GM23338 (cell line): ENCODE measurements at places on chromosomes 7 and 10.

DNA sequence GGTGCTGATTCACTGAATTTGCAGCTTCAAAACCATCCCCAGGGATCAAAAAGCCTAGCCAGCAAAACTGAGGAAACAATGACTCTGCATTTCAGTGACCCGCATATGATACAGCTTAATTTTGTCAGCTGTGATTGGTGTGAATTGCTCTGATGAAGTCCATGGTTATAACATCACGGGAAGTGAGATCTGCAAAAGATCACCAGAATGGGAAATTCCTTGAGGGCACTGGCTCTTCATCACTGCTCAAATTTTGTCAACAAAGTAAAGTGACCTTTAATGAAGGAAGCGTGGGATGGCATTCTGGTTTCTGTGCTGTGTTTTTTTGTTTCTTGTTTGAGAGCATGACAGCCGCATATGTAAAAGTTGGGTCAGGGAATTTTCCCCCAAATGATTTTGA lies 745.9 kb downstream of the GATA3 start:
- H3K27me3 ChIP-seq, result no peaks in the 10 kb centered on the region; the same call in 1 of the 2 replicates
- no peaks in the 10 kb centered on the region for H3K4me1 ChIP-seq
- H3K36me3 ChIP-seq, result no peaks in the 10 kb centered on the region

DNA sequence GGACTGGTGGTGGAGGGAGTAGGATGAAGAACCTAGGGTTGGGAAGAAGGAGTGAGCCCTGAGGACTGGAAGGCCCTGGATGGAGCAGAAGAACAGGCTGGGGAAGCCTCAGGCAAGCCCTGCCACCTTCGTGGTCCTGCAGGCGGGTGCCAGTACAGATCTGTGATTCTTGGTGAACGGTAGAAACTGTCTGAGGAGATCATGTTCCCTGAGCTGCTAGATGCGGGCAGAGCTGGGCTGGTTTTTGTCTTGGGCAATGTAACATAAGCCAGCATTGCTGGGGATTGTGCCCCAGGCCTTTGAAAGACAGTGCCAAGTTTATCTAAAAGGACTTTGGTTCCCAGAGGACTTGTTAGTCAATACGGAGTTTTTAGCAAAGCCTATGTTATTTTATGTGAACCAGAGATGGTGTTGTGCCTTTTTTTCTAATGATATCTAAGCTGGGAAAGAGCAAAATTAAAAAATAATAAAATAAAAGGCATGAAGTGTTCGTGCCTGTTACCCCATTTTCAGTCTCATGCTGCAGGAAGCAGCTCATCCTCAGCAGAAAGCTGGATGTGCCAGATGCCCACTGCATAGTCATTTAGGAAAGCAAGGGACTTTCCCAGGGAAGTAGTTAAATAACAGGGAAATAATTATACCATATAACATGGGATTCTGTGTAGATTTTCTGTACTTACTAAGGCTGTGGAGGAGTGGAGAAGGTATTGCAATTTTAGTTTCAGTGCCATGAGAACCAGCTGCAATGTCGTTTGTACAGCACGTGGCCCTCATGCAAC lies 24.4 kb upstream of the FIGNL1 start:
- no peaks in the 10 kb centered on the region for H3K36me3 ChIP-seq
- no peaks in the 10 kb centered on the region for H3K27me3 ChIP-seq
- DNase-seq, result no peak
- no peak overlapping the region for H3K27ac ChIP-seq
- no peaks in the 10 kb centered on the region for H3K4me1 ChIP-seq
- H3K4me3 ChIP-seq, result no peak overlapping the region

DNA sequence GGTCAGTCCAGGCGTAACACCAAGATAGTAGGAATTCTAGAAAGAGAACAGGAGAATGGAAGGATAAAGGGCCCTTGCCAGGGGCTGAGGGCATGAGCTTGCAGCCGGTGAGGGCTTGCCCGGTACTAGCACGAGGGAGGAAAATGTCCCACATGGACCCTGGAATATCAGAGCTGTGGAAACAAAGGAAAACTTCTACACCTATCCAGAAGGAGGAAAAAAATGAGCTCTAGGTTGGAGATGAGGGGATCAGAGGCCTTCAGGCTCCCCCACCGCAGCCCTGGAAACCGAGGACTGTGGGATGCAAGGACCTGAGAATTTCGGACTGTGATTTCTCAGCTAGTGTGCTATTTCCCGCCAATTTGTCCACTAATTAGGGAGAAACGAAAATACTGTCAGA lies 22.1 kb downstream of the RAMP3 start:
- H3K4me1 ChIP-seq, result no peaks in the 10 kb centered on the region
- H3K27ac ChIP-seq, result no peak overlapping the region
- no peak overlapping the region for H3K4me3 ChIP-seq
- no peaks in the 10 kb centered on the region for H3K36me3 ChIP-seq
- no peaks in the 10 kb centered on the region for H3K27me3 ChIP-seq

- no peak overlapping the region for H3K27ac ChIP-seq
- no peak overlapping the region for H3K4me3 ChIP-seq
- DNase-seq, result no peak
- H3K27me3 ChIP-seq, result no peaks in the 10 kb centered on the region
- no peaks in the 10 kb centered on the region; the same call in 1 of the 2 replicates for H3K4me1 ChIP-seq
- no peaks in the 10 kb centered on the region for H3K36me3 ChIP-seq
These were observed 7.8 kb upstream of the SCD start for GRCh38 chr10:100339236-100339635.

DNA sequence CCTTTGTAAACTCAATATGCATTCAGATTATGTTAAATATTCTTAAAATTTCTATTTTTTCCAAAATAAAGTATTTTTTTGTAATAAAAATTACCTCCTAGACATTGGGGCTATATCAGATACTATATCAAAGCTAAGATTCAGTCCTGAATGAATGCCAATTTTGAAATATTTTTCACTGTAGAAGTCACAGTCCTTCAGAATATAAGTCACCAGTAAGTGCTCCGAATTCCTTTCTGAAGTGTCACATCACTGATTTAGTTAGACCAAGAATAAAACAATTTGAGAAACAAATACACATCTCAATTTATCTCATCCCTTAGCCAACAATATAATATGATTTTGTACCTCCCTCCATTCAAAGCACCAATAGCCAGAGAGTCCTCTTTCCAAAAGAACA lies 33.9 kb upstream of the GSAP start:
- H3K4me1 ChIP-seq, result peaks cover 11% of the 10 kb centered on the region
- H3K4me3 ChIP-seq, result no peak overlapping the region
- H3K27me3 ChIP-seq, result no peaks in the 10 kb centered on the region
- H3K36me3 ChIP-seq, result no peaks in the 10 kb centered on the region

DNA sequence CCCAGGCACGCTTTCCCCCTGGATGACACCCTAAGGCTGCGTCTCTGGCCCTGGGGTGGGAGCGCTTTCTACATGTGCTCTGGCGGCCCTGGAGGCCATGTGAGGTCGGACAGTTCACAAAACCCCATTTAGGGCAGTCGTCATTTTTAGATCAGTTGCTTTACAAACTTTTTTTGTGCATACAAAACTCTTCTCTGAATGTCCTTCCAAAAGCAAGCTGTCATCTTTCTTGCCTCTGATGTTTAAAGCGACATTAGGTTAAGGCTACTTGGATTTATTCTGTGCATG lies 5.9 kb downstream of the MAFK start:
- no peak overlapping the region; the same call in 1 of the 2 replicates for H3K4me3 ChIP-seq
- H3K4me1 ChIP-seq, result peaks cover 20% of the 10 kb centered on the region
- peak overlapping the region; percentile 90 for H3K27ac ChIP-seq
- H3K27me3 ChIP-seq, result no peaks in the 10 kb centered on the region

GRCh38 chr7:146479040-146479439 lies 362.4 kb downstream of the CNTNAP2 start:
- H3K27ac ChIP-seq, result no peak overlapping the region
- H3K4me1 ChIP-seq, result no peaks in the 10 kb centered on the region
- H3K36me3 ChIP-seq, result peaks cover 6% of the 10 kb centered on the region; the same call in 1 of the 2 replicates
- no peaks in the 10 kb centered on the region for H3K27me3 ChIP-seq

DNA sequence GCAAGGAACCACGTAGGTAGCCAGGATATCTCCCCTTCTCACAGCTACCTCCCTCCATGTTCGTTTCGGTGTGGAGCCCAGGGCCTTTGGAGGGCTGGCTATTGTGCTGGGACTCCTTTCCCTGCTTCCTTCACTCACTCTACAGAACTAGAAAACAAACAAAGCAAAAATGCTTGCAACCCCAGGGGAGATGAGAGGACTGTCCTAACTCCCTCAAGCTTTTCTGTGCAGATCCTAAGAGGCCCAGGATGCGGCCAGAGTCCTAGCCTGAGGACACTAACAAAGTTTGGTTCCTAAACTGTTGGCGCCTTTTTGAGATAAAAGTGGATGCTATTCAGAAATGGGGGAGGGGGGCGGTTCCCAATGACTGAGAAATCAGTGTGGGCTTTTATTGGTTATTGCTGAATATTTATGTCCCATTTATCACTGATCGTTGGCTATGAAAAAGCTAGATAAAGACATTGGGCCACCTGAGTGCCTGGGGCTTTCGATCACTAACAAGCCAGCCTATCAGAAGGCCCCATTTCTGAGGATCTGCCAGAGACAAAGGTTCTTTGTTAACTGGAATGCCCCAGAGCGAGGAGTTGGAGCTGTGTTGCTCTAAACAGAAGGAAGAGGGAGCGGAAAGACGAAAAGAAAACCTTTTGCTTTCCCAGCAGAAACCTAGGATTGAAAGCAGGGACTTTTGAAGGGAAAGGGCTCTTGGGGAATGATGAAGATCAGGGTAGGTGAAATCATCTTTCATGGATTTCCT lies 95.2 kb upstream of the EGR2 start:
- no peaks in the 10 kb centered on the region for H3K27me3 ChIP-seq
- H3K36me3 ChIP-seq, result no peaks in the 10 kb centered on the region
- no peaks in the 10 kb centered on the region for H3K4me1 ChIP-seq
- no peak overlapping the region for H3K4me3 ChIP-seq
- peak; percentile 77 for DNase-seq
- H3K27ac ChIP-seq, result no peak overlapping the region

DNA sequence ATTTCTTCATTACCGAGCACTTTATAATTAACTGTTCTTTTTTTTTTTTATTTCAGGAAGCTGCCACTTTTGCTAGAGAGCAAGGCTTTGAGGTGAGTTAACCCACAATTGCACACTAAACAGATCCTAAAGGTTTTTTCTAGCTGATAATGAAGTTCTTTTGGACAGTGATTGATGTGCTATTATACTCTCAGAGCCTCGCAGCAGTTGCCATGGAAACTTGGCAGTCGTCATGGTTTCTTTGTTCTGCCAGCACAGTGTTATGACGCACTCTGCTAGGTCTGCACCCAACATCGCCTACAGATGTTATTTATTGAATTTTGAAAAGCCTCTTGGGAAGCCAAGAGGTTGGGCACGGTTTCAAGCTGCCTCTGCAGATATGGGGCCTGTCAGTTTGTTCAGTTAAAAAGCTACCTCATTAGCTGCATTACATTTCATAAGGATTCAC lies 237.2 kb upstream of the KAT6B start:
- H3K27ac ChIP-seq, result no peak overlapping the region
- H3K4me1 ChIP-seq, result no peaks in the 10 kb centered on the region
- H3K36me3 ChIP-seq, result no peaks in the 10 kb centered on the region
- DNase-seq, result peak; percentile 48
- H3K4me3 ChIP-seq, result no peak overlapping the region

- no peaks in the 10 kb centered on the region for H3K36me3 ChIP-seq
- no peaks in the 10 kb centered on the region for H3K4me1 ChIP-seq
- no peak for DNase-seq
These were observed 134.2 kb upstream of the KCNMA1 start for GRCh38 chr10:77771851-77772250.

- H3K27me3 ChIP-seq, result no peaks in the 10 kb centered on the region
- no peak for DNase-seq
- H3K4me3 ChIP-seq, result no peak overlapping the region
- no peaks in the 10 kb centered on the region for H3K36me3 ChIP-seq
- H3K4me1 ChIP-seq, result no peaks in the 10 kb centered on the region; the same call in 1 of the 2 replicates
These were observed 36.6 kb downstream of the MICALL2 start for GRCh38 chr7:1422512-1423263.

DNA sequence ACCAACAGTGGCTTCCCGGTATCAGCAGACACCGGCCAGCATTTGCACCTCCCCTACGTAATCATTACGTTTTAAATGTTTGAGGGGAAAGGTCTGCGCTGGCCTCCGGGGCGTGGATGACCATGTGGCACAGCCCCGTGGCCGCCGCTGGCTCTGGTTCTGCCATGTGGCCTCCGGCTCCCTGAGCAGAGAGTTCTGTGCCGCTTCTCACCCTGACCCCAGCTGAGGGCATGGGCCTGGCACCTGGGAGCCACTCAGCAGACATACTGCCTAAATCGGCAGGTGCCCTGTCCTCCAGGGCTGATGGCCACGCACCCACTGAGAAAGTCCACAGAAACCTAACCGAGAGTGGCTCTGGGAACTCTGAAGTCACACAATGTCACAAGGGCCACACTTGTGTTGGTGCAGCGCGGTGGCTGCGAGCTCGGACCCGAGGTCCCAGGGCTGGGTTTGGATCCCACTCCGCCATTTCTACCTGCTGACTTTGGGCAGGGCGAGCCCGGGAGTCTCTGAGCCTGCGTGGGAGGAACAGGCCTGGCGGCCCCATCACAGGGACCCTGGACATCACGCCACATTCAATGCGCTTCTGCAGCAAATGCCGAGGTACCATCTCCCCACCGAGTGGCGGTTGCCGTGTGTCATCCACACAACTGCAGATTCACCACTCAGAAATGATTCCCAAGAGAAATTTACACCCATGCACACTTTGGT lies 25.3 kb downstream of the CFAP46 start:
- DNase-seq, result no peak
- no peaks in the 10 kb centered on the region for H3K36me3 ChIP-seq
- H3K27ac ChIP-seq, result no peak overlapping the region
- H3K4me1 ChIP-seq, result no peaks in the 10 kb centered on the region
- no peaks in the 10 kb centered on the region for H3K27me3 ChIP-seq

GRCh38 chr10:107409522-107409921 lies 245.0 kb upstream of the SORCS1 start:
- no peaks in the 10 kb centered on the region for H3K27me3 ChIP-seq
- no peaks in the 10 kb centered on the region for H3K36me3 ChIP-seq
- no peak overlapping the region for H3K27ac ChIP-seq
- peak; percentile 61 for DNase-seq
- H3K4me3 ChIP-seq, result no peak overlapping the region
- peaks cover 9% of the 10 kb centered on the region; the same call in 1 of the 2 replicates for H3K4me1 ChIP-seq
